DMS79 (cell line): ENCODE measurements at places on chromosomes 12 and 14.

DNA sequence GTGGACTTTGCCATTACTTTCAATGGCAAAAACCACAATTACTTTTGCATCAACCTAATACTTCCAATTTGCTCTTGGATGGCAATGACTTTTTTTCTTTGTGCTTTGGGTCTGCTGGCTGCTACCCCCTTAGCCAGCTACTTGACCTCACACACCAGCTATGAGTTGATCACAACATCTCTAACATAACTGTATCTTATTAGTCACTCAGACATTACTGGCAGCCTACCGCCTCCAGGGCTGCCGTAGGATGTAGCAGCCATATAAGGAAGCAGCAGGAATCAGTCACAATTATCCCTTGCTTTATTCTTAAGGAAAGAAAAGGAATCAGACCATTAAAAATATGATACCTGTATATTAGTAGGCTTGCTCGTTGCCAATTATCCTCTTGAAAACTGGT, 260.5 kb downstream of the ADAMTS20 start:
- no peak for DNase-seq

- DNase-seq: no peak
Observed at GRCh38 chr12:116612436-116612835, 53.3 kb downstream of the MAP1LC3B2 start.

DNA sequence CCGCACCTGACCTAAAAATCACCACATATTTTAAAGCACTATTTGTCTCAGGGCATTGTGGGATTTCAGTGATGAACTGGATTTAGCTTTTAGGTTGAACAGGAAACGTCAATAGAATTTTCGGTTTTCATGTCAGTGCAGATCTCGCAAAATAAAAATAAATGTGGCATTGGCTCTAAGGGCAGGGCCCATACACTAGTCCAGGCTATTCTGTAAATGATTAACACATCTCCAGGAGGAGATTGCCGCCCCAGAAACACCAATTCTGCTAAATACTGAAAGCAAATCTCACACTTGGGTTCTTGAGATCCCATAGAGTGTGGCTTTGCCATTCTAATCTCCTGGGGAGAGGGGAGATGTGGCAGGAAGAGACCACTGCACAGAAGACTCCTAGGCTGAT, 1494.0 kb upstream of the TMEM132C start:
- DNase-seq: no peak

- DNase-seq: no peak
Observed at GRCh38 chr14:68246786-68247105, 427.2 kb downstream of the RAD51B start.

DNA sequence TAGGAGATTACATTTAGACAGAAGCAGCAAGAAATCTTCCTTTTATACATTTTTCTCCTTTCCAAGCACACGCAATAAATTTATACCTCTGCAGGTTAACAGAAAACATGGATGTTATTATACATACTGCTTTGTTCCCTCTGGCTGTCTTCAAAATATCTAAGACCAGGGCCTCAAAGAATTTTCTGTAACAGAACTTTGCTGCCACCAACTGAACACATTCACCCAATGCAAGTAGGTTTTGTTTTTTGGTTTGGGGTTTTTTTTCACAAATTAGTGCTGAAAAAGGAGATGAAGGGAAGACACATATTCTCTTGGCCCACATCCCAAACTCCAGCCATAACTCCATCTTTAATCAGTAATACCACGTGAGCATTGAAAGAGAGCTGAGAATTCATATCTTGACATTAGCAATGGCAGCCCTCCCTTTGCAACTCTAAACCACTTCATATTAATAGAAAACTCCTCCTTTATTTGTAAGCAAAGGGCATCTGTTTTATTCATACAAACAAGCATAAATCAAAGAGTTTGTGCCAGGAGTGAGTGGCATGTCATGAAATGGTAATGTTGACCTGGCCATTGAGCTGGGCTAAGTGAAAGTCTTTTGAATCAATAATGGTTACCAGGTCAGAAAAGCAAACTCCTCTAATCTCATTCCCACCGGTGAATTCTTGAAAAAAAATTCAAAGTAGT, 150.8 kb upstream of the FSCB start:
- peak; percentile 49 for DNase-seq

DNA sequence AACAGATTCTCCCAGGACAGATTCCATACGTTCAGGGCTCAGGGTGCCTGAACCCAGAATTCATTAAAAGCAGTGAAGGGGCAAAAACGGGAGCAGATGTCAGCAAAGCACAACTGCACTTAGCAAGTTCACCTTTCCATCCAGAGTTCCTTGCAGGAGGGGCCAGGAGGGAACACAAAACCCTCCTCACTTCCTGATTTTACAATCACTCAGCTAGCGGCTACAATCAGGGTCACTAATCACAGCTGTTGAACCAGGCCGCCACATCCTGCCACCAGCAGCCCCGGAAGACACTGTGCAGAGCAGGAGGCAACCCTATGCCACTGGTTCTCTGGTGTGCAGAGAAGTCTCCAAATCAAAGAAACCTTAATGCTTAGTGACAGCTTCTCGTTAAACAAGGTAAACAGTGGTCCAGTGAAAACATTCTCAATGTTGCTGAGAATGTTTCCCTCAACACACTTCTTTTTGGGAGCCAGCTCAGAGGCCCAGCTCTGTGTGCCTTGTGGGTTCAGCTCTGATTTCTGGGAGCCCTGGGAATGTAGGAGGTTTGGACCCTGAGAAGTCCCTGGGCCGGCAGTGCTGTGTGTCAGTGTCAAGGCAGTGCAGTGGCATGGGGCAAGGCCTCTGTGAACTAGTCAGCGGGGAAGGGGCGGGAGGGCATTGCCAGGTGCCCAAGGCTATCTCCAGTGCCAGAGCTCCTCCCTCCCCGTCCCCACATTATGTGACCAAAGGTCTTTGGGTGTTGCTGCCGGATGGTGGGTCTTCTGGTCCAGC, 54.5 kb downstream of the VCPKMT start:
- DNase-seq: no peak

GRCh38 chr14:22515929-22516328, 73.1 kb downstream of the DAD1 start:
- no peak for DNase-seq

DNA sequence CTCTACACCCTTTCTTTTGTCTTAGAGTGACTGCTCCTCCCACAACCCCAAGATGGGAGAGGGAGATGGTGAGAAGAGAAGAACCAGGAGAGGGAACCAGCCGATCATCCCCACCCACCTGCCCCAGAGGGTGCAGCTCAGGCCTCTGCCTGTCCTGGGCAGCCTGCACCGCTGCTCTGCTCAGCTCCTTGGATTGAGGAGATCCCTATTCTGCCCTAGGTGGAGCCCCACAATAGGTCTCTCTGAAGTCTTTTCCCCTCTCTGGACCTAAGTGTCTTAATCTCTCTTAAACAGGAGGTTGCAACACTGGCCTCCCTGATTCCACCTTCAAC, 2.2 kb downstream of the ANKRD33 start:
- DNase-seq: no peak

DNA sequence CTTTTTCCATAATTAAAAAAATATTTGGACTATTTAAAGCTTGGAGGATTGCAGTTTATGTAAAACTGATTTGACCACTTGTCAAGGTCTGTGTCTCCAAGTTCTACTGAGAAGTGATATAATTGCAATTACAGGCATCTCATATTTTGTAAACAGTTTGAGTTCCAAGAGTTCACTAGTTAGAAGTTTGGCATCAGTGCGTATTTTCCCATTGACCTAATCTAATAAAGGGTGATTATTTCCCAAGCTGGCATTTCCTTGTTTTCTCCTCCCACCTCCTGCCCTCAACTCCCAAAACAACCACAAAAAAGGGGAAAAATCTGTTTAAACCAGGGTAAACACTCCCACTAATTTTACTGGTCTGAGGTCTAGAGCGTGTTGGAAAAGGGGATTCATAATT, 3.0 kb upstream of the MYF6 start:
- DNase-seq: no peak

GRCh38 chr14:24116128-24116814, 1.5 kb upstream of the NRL start:
- no peak for DNase-seq
